ENCODE measurements at places on chromosomes 11 and 22.
A peak's percentile ranks its signal among the peaks of the same experiment; 100 is the strongest.

DNA sequence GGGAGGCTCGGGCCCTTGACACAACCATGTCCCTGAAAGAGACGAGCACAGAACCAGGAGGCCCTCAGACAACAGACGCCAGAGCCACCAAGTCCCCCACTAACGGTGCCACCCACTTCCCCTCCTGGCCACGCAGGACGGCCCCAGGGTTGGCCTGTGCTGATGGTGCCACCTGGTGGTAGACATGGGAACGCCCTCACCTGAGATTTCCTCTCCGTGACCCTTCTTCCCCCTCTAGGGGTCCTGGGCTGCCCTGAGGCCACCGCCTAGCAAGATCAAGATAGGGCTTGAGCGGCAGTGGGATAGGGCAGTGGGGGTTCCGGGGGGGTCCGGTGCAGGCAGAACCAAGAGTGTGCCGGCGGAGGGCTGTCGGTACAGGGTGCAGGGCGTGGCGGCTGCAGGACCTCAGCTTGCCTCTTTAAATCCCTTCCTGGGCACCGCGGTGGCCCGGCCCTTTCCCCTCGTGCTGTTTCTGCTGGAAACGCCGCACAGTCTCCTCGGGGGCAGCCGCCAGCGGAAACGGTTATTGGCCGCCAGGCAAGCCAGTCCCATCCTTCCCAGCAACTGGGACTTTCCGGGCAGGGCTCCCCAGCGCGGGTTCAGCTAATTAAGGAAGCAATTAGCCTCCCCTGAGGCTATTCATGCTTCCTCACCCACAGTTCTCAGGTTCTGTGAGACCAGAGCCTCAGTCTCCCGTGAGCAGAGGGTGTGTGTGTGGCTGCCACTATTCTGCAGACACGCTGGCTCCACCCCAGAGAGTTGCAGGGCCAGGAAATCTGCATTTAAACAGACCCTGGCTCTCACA, 5.5 kb upstream of the NFAM1 start:
- DNase-seq = peak; percentile 69

DNA sequence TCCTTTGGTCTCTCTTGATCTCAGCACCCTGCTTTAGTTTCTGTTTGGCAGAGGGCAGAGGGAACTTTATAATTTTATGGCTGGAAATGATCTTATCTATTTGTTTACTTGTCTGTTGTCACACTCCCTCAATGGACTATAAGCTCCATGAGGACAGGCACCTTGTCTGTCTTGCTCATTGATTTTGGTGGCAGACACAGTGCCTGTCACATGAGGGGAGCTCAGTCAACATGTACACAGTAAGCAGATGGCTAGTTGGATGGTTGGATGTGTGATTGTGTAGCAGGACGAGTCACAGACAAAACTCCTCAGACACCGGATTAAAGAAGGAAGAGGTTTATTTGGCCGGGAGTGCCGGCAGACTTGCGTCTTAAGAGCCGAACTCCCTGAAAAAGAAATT, 80.4 kb downstream of the MYO18B start:
- no peak for DNase-seq

- no peak for DNase-seq
These were observed 64.7 kb downstream of the MAML2 start for GRCh38 chr11:96278039-96278897.

GRCh38 chr22:26172389-26172990, 3.2 kb downstream of the SEZ6L start:
- no peak for DNase-seq

- no peak for DNase-seq
These were observed 5.0 kb upstream of the MCHR1 start for GRCh38 chr22:40674274-40674673.

DNA sequence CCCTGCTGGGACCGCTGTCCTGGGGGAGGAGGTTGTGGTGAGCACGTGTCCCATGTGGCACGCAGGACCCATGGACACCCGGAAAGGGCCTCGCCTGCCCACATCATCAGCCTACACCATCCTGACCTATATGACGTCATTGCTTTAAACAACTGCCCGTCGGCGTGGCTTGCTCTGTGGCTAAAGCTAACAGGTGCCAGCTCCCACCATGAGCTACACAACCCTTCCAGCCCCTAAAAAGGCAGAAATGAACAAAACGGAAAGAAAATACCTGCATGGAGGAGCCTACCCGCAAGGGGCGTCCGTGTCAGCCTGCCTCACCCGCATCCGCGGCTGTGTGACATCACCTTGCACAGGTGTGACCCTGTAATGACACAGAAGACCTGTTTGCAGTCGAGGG, 481.8 kb downstream of the BRD1 start:
- no peak for DNase-seq

- DNase-seq = no peak
These were observed 21.8 kb upstream of the CD5 start for GRCh38 chr11:61080526-61080925.

DNA sequence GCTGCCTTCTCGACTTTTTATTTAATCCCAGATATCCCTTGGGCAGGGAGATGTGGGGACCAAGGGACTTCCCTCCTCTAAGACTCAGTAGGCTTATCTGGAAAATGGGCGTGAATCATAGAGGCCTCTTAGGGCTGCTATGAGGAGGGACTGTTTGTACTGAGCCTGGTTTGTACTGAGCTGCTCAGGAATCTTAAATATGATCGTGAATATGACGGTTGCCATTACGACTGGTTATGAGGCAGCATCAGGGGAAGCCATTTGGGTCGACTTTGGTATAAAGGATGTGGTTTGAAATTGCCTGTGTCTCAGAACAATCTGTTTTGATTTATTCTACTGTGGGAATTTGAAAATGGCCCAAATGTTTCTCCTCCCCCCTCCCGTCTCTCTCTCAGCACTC, 20.6 kb downstream of the TSPAN18 start:
- no peak for DNase-seq

DNA sequence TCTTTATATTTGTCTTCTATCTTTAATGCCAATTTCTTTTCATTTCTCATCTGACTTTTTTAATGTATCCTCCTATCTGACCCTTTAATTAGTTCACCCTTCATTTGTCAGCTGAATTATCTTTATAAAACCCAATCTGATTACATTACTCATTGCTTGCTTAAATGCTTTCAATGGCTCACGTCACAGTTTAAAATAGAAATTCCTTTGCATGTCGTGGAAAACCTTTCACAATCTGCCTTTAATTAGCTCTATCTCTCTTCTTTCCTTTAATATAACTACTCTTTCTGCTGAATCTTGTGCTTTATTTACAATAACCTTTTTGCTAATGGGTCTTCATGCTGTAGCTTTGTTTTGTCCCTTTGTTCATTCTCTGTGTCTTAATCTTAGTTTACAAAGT, 125.7 kb downstream of the DYNC2H1 start:
- DNase-seq = no peak

GRCh38 chr11:34146866-34147265, 41.4 kb downstream of the NAT10 start:
- no peak for DNase-seq

DNA sequence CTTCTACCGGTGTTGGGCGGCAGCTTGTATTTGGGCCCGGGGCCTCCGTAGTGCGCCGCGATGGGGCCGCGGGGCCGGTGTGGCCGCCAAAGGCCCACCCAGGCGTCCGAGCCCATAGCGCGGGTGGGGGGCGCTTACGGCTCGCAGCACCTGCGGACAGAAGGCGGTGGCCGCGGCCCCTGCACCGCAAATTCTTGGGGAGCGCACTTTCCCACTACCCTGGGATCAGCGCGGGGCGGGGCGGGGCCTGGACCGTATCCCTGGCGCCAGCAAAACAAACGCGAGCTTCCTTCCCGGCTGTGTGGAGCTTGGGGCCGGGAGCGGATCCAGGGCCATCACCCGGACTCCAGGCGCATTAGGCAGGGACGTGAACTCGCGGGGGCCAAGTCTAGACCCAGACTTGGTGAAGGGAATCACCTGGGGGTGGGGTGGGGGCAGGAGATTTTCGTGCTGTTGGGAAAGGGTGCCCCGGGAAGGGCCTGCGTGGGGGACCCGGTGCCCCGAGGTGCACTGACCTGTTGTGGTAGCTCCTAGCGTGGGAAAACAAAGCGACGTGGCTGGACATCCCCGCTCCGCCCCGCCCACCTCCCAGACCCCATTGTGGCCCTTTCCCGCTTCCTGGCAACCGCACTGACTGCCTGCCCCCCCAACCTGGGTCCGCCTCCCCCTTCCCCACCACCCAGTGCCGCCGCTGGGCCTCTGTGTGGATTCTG, 2.3 kb upstream of the TYMP start:
- no peak for DNase-seq

DNA sequence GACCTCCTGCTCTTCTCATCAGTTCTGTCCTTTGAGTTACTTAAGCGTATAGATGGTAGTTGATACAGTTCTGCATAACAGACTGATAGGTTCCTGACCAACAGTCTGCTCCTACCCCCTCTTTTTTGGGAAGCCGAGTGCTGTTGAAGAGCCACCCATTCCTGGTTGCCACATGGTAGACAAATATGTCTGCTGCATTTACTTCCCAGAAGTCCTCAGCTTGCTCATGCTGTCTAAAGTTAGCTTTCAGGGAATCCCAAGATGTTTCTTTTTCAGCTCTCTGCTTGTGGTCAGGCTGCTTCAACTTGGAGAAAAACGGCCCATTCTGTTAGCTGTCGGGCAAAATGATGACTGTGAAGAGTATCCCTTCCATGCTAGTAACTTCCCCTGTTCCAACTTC, 48.7 kb downstream of the C22orf31 start:
- no peak for DNase-seq

- DNase-seq = no peak
These were observed 9.9 kb upstream of the OR8D2 start for GRCh38 chr11:124329787-124330478.

DNA sequence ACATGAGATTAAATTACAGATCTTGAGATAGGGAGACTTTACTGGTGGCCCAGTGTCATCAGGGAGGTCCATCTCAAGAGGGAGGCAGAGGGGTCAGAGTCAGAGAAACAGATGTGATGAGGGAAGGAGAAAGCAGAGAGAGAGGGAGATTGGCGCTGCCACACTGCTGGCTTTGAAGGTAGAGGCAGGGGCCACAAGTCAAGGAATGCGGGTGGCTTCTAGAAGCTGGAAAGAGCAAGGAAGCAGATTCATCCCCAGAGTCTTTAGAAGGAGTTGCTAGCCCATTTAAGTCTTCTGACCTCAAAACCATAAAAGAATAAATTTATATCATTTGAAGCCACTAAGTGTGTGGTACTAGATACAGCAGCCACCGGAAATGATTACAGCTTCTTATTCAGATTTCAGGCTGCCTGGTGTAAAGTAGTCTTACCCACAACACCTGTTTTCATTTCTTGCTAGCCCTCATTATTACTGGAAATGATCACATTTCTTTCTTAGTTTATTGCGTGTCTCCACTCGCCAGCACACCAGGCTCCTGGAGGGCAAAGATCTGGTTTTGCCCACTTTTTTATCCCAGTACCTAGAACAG, 12.6 kb upstream of the SERPINH1 start:
- DNase-seq = no peak

- no peak for DNase-seq
These were observed 15.1 kb downstream of the RCN1 start for GRCh38 chr11:32105871-32106560.

DNA sequence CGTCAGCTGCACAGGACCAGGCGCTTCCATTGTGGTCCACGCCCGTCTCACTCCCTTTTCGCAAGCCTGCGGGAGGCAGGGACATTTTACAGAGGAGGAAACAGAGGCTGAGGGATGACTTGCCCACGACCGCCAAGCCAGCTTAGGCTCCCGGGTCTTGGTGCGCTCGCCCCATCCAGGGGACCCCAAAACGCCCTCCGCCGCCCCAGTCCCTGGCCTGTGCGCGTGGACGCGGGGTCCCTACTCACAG, 300 bp downstream of the WNT11 start:
- no peak for DNase-seq

DNA sequence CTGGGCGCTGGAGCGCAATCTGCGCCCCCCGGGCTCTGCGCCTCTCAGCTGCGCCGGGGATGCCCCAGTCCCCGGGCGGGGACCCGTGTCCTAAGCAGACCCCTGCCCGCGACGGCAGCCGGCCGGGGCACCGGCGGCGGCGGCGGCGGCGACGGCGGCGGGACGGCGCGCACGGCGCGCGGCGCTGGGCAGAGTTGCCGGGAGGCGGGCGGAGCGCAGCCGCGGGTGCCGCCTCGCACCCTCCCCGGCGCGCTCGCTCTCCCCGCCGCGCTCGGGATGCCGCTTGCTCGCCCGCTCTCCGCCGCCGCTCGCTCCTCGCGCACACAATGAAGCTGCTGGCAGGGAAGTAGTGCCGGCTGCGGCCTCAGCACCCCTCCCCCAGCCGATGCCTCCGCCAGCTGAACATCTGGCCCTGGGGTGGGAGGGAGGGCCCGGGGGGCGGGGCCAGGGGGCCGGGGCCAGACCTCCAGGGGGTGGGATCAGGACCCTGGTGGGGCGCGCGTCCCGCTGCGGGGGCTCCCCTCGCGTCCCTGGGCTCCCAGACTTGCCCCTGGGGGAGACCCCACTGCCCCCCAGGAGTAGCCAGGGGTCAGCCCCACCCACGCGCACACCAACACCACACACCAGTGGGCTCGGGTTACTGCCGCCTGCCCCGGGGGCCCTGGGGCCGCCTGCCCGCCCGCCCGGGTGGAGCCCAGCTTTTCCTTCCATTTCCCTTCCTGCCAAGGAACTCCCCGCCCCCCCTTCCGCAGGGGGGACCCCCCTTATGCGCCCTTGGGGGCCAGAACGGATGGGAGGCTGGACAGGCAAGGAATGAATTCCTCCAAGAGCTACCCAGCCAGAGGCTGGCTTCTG, at the start of gene RCOR2:
RCOR2 (minus strand) TSS at position 328 of the 855 bp plus-strand sequence. CDS start 708 bp downstream, outside the sequence.
- peak; percentile 51 for DNase-seq

- no peak for DNase-seq
These were observed 9.1 kb downstream of the MICAL2 start for GRCh38 chr11:12119502-12119901.

- DNase-seq = no peak
These were observed 28.3 kb upstream of the RCN1 start for GRCh38 chr11:32062540-32062939.

DNA sequence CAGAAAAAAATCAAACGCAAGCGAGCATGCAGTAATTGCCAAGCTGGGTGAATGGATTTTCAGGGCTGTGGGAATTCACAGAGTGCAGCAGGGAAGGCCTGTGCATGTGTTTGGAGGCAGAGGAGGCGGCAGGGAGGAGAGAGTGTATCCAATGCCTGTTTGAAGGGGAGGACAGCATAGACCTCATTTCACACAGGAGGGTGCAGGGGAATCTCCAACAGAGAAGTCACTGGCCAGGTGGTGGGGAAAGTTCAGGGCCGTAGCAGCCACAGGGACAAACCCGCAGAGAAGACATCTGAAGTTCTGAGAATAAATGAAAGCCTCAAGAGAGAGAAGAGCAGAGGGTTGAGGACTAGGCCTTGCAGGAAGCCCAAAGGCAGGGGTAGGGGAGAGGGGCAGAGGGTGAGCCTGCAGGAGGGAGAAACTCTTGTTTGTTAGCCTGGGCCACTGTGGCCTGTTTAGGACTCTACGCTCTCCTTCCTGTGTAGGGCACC, 19.2 kb upstream of the KDM2A start:
- DNase-seq = no peak

- DNase-seq = peak; percentile 31
These were observed at the start of gene BMAL1 for GRCh38 chr11:13277768-13278608. Gene BMAL1, plus strand, starts transcription at chr11:13277790. Its CDS starts 76,519 bp downstream, at chr11:13354309.

- DNase-seq = no peak
These were observed 7.0 kb downstream of the ASRGL1 start for GRCh38 chr11:62344210-62344609.

DNA sequence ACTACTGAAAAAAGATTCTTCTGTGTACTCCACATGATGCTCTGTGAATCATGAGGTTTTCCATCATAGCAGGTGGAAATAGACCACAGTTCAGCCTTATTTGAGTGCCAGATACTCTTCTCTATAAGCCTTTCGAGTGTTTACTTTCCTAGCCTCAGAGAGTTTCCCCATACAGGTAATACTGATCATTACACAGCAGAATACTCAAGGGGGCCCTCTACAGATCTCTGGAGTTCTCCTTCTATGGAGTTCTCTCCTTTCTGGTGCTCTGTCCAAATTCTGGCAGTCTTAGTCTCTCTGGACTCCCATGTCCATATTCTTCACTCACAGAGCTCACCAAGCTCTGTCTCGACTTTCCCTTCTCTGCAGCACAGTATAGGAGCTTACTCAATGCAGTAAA, 175.7 kb upstream of the CARD18 start:
- DNase-seq = no peak

Data from stimulated activated CD4-positive, alpha-beta T cell treated with anti-CD3 and anti-CD28 coated beads, Interleukin-15, amount 100 ng/mL, for 1 hour (primary cell).